Tongue (tissue), 3 donors: ENCODE measurements at places on chromosomes 11 and 22. TPM values are rescaled to one million over a fixed set of nuclear protein-coding genes. Genes with fewer than 3 reads are reported as not detected.

SNU13 gene
- total RNA-seq = 68.6 TPM

ABCG4 gene
- total RNA-seq = 0.31 TPM

DNA sequence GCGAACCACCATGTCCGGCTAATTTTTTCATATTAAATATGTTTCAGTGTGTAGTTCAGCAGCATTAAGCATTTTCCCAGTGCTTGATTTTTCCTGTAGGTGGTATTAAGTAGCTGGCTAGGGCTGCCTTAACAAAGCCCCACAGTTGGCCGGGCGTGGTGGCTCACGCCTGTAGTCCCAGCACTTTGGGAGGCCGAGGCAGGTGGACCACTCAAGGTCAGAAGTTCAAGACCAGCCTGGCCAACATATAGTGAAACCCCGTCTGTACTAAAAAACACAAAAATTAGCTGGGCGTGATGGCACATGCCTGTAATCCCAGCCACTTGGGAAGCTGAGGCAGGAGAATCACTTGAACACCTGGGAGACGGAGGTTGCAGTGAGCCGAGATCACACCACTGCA lies 33.5 kb upstream of the TOLLIP start:
- DNase-seq = no peak

GRCh38 chr22:38727530-38728451 lies 22.0 kb downstream of the GTPBP1 start:
- no peak for DNase-seq

- DNase-seq = peak; percentile 68
Observed at GRCh38 chr11:91163619-91164451, 941.0 kb upstream of the CHORDC1 start.

DNA sequence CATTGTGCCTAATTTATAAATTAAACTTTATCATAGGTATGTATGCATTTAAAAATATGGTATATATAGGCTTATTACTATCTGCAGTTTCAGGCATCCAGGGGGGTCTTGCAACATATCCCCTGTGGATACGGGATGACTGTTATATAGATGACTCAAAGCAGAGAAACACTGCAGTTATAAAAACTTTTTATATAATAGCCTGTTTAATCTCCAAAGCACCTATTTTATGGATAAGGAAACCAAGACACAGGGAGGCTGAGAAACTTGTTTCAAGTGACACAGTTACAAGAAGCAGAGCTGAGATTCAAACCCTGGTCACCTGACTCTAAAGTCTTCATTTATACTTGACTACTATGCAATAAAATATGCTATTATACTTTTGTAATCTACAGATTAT lies 897.7 kb downstream of the KCNA4 start:
- DNase-seq = no peak

DNA sequence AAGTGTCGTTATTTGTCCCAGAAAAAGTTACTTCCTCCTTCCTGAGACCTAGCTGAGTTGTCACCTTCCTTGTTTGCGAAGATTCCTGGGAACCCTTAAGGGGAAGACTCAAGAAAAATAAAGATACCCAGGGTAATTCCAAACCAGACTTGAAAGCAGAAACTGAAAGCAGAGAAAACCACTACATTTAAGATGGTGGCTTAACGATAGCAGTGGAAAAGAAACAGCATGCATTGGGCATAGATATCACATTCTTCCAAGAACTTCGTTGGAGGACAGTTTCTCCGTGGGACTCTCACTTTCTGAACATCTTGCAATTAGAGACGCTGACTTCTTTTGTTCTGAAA lies 89.1 kb downstream of the FAM76B start:
- DNase-seq = no peak

DNA sequence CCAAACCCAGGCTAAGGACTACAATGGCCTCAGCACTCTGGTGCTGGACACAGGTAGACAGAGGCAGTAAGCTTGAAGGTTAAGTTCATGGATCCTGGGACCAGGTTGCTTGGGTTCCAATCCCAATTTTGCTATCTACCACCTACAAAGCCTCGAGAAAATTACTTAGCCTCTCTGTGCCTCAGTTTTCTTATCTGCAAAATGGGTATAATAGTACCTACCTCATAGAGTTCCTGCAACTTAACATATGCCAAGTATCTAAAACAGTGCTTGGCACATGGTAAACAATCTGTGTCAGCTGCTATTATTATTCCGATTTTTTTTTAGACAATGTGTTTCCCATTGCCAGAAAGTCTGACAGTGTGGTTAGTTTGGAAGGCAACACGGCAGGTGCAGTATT lies 37.5 kb downstream of the SYN3 start:
- DNase-seq = no peak

- DNase-seq = no peak
Observed at GRCh38 chr11:45485070-45485707, 180.2 kb downstream of the CHST1 start.

DNA sequence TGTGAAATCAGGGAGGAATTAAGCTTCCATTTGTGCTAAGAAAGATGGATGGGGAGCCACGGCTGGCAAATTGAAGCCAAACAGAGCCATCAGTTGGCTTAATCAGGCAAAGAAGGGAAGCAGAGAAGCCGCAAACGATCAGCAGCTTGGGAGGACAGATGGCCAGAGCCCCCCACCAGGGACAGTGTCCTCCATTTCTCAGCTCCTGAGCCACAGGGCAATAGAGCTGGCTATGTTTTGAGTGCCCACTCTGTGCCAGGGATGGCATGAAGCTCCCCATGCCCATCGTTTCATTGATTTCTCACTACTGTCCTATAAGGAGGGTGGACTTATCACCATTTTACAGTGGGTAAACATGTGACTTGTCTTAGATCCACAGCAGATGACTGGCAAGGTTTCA lies 126.3 kb upstream of the ASPHD2 start:
- no peak for DNase-seq

DNA sequence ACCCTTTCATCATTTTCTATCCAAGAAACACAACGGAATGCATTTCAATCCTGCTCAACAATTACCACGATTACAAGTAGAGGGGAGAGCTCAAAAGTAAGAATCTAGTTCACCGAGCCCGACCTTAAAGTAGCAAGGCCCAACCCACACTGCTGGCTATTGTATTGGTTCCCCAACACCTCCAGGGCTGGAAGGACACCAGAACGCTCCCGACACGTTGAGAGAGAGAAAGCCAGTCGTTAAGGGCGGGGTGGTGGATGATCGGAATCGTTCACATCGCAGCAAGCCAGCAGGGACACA lies 690 bp downstream of the CKAP5 start:
- DNase-seq = no peak
